IMR-90 (cell line): ENCODE measurements at places on chromosomes 2 and 18.

GRCh38 chr2:130806370-130806769 lies 30.3 kb upstream of the ARHGEF4 start:
- DNase-seq: no peak

DNA sequence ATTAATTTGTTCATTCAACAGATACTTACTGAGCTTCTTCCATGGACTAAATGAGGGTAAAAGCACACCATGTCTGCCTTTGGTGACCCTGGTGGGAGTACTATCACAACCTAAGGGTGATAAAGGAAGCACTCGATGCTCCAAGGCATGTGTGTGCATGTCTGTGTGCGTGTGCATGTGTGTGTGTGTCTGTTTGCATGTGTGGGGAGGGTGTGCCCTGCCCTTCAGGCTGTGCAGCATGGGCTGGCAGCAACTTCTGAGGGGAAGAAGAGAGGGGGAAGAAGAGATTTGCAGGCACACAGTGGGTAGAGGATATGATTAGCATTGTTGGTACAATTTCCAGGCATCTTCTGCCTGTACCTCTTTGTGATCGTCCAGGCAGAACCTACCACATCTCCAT lies 121.6 kb downstream of the ACOXL start:
- DNase-seq: no peak

DNA sequence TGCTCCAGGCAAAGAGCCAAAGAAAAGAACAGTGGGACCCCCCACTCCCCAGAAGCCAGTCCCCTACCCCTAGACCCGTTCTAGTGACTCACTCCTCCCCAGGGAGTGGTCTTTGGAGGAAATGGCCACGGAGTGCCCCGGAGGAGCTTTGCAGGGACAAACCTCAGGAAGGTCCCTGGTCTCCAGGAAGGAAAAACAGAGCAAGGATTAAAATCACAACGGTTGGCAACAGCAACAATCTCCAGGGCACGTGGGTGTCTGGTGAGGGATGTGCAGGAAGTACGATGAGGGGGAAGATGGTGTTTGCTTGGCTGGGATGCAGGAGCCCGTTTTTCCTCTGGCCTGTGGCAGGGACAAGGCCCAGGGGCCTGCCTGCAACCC lies 135.0 kb downstream of the SMAD2 start:
- no peak for DNase-seq

DNA sequence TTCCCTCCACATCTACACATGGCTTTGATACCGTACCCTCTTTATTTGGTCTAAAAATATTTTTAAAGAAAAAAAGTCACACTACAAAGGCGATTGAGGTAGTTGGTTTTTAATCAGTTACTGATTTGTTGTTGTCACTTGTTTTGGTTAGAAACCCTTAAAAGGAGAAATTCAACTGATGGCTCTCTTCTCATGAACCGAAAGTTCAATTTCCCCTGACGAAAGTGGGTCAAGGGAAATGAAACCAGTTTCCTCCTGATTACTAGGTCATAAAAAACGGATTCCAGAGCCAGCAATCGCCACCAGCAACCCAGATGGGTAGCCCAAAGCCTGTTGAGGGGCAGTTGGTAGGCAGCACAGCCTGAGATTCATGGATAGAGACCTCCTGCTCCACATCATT lies 63.2 kb downstream of the DLGAP1 start:
- DNase-seq: no peak

DNA sequence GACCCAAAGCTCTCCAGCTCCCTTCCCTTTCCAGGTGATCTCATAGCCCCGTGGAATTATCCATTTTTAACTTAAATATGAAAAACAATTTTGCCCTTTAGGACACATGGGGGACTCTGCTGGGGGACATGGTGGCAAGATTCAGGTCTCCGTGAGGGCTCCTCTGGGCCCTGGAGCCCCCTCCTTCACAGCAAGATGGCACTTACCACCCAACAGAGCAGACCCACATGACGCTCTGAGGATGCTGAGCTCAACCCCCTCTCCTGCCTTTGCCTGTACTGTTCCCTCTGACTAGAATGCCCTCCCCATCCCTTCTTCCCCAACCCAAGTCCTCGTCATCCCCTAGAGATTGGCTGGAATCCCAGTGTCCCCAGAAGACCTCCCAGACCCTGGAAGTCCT lies 17.2 kb downstream of the TEX51 start:
- no peak for DNase-seq

DNA sequence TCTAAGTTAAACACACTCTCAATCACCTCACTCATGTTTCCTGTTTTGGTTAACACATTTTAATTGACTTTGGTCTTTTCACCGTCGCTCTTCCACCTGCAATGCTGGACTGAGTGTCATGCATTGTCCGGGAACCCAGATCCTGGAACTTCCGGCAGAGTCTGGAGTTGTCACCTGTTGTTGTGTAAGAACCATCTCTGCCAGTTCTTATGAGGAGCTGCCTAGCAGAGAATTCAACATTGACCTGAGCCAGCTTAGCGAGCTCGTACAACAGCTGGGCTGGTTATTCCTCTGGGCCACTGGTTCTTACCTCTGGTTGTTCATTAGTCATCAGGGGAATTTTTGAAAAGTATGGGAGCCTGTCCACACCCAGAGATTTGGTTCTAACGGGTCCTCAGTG lies 75.7 kb downstream of the BCL2L11 start:
- no peak for DNase-seq

DNA sequence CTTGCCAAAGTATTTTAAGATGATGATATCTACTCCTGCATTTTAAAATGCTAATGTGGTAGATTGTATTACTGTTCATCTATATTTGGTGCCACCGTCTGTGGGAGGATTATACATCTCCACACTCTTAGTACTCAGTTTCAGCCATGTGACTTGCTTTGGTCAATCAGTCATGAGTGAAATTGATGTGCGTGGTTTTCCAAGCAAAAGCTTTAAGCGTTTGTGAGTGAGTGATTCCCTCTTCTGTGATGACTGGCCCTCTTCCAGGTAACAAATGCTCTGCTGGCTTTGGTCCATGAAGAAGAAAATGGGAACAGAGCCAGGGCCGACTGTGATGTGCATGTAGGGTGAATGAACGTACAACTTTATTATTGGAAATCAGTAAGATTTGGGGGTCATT lies 330.4 kb downstream of the LPIN1 start:
- no peak for DNase-seq
